ENCODE measurements at places on chromosomes 4 and X.

GRCh38 chr4:13538427-13538973 is 5.8 kb downstream of the NKX3-2 start:
- DNase-seq = no peak

DNA sequence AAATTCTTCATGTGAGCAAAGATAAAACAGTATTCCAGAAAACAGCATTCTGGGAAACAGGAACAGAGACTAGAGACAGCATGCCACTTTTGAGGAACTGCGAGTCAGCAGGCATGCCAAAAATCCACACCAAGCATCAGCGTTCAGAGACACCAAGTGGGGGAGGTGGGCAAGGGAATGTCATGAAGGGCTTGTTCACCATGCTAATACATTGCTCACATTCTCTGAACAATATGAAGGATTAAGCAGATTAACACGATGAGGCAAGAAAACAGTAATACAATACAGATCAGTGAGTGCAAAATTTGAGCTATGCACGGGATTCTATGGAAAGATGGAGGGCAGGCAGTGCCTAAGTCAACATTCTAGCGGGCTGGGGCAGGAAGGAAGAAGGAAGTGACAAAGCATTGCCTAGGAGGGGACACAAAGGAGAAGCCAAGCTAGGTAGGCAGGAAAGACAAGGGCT is 278.3 kb downstream of the FBXW7 start:
- no peak for DNase-seq

- DNase-seq = peak; percentile 43
Measured at GRCh38 chr4:182929296-182929695, 12.1 kb upstream of the DCTD start.

GRCh38 chr4:17030543-17030942 is 132.1 kb upstream of the LDB2 start:
- DNase-seq = peak; percentile 90

DNA sequence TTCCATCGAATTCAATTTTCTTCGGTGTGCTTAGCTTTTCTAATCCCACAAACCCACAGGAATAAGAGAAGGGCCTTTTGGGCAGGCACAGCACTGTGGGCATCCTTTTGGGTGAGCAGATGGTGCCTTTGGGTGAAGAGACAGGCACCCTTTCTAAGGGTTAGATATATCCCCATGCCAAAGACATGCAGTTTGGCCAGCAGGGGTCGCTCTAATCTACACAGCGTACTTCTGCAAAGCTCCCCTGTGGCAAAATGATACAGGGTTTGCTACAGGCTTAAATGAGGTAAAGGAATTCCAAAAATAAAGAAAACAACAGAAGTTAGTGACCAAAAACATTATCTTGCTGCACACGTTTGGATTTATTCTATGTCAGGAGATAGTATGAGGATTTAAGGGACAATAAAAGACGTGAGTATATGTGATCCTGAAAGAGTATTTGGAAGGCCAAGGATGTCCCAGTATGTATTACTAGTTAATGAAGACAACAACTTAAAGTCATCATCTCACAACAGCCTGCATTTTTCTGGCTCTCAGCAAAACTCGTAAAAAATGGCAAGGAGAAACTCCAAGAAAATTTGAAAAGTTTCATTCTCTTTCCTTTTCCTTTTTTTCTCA is 49.5 kb downstream of the PHEX start:
- peak; percentile 16 for DNase-seq

DNA sequence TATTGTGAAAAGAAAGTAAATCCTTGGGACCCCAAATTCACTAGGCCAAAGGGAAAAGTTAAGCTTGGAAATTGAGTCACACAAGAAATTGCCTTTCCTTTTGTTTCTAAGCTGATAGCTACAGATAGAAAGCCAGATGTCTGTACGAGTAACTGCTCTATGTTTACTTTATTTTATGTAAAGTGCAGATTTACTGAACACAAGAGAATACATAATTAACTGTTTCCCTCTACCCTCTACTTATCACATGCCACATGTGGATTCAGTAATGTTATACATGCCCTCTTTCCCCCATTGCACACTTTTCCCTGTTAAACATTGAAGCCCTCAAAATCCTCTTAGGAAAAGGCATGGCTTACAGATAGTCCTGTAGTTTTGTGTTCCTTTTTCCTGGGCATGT is 16.5 kb upstream of the TDO2 start:
- no peak for DNase-seq

DNA sequence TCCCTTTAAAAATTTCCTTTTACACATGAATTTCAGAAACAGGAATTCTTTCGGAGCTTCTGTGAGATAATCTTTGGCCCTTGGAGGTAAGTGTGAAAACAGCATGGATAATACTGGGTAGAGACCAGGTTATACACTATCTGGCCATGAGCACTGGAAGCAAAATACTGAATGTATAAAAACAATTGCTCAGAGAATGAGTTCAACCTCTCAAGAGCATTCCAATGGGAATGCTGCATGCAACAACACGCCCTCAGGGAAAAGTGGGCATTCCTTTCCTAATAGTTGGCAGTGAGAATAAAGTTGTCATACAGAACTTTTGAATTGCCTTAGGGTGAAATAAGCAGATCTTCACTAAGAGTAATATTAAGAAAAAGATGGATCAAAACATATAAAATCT is 574.8 kb upstream of the DIPK2B start:
- DNase-seq = no peak

GRCh38 chr4:40731792-40732245 is 17.9 kb upstream of the NSUN7 start:
- DNase-seq = no peak

DNA sequence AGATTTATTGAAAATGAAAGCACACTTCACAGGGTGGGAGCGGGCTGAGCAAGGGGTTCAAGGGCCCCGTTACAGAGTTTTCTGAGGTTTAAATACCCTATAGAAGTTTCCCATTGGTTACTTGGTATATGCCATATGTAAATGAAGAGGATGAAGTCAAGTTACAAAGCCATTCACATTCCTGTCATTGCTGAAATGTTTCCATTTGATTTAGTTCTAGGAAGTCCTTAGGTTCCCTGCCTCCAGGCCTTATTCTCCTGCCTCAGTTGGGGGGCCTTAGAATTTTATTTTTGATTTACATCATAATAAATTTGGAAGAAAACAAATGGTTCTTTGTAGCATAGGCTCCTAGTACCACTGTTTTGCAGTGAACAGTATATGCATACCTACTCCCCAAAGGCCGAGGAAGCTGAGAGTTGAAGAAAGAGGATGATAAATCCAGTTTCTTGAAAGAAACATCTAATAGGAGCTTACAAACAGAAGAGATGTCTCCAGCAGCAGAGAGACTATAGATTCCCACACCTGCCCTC is 31.8 kb downstream of the SERTM2 start:
- DNase-seq = no peak

DNA sequence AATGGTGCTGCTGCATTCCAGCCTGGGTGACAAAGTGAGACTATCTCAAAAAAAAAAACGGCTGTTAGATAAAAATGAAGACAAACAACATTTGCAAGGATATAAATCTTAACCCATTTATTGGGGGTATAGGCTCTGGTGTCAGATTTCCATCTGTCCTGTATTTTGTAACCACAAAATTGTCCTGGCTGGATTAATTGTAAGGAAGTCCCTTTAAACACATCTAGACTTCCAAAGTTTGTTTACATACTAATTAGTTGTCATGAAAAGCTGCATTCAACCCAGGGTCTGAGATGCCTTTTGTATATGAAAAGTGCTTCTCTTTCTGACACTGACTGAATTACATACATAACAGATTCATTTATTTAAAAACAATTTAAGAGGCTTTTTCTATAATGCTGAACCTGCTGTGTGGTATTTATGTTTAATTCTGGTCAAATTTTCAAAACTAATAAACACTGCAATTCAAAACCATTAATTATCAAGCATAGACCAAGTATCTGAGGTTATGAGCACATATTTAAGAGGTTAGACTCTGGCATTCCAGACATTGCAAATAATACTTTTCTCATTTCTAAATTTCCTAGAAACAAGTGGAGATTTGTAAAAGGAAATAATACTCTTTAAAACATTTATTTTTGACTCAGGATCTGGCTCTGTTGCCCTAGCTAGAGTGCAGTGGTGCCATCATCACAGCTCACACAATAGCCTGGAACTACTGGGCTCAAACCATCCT is 17.5 kb upstream of the UGDH start:
- DNase-seq = no peak

- DNase-seq = no peak
Measured at GRCh38 chr4:69760455-69760854, at the start of gene SULT1B1. TSS of gene SULT1B1 (minus strand) at chr4:69760620. CDS start at chr4:69755217, 5,403 bp downstream.

GRCh38 chr4:80631861-80632260 is 296.3 kb downstream of the CFAP299 start:
- DNase-seq = no peak

DNA sequence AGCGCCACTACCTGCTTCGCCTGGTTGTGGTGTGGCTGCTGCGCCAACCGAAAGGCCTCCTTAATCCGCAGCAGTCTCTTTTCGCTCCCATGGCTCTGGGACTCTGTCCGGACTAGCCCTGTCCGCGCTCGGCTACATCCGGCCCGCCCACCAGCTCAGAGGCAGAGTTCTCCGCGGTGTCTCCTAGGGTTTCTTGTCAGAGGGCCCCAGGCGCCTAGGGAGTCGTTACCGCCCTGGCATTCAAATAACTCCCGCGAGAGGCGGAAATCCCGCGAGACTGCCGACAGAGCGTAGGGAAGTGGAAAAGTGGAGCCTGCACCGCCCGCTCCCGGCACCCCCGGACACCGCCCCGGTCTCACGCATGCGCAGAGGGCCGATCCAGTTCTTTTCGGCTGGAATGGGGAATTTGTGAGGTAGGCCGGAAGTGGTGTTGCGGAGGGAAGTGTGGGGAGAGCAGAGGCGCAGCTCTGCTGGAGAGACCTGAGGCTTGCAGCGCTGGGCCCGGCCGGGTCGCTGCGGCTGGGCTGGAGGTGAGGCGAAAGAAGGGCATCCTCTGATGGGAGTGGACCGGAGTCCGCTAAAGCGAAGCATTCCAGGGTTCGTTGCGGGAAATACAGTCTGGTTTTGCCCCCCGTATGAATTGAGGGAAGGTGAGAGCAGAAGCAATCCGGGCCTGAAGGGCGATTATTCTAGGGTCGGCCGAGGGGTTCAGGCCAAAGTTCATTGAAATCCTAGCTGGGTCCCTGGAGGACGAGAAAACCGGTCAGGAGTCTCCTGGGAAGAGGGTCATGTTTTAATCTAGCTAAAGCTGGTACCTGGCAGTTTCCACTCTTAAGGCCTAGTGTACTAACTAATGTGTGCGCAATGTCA is at the start of gene FAM200B:
Gene FAM200B (plus strand): TSS at position 456 of the 870 bp plus-strand sequence. CDS start 5,151 bp downstream, outside the sequence.
- peak; percentile 96 for DNase-seq

DNA sequence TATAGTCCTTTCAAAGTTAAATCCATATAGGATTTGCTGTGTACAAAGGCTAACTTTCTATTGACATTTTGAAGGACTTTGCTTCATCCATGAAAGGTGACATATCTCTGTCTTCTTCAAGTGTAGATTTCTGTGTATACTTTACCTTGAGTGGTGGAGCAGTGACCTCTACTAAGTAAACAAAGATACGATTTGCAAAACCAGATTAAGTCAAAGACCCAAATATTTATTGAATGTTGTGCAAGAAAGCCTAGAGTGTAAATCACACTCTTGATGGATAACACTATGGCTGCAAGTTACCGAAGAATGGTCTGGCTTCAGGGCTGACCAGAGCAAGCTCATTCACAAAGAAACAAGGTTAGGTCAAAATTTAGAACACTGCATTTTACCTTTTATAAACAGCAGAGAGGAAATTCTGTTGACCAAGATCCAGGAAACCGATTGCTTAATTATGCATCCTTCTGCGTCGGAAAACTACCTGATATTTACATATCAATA is 5.4 kb upstream of the FGG start:
- DNase-seq = no peak

DNA sequence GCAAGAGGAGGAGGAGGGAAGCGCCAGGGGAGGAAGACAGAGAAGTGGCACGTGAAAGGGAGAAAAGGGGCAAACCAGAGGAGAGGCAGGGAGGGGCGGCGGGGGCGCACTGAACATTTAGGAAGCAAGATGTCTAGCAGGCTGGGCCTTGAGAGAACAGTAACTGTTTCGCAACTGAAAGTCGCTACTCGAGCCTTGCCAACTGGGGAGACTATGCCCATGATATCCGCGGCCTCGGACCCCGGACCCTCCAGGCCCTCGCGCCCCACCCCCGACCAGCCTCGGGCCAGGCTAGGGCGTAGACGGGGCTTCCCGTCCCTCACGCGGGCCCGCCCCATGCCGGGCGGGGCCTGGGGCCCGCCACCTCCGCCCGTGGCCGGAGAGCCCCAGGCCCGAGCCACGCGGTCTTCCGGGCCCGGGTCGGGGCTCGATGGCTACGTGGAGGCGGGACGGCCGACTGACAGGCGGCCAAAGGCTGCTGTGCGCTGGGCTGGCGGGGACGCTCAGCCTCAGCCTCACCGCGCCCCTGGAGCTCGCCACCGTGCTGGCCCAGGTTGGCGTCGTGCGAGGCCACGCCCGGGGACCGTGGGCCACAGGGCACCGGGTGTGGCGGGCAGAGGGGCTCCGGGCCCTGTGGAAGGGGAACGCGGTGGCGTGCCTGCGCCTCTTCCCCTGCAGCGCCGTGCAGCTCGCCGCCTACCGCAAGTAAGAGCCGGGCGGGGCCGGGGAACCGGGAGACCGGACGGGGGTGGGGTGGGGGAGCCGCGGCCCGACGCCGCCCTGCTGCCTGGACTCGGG is at the start of gene SLC25A43:
Gene SLC25A43 (plus strand): TSS at position 363 of the 798 bp plus-strand sequence. CDS start 68 bp downstream, at position 431.
- no peak for DNase-seq

GRCh38 chr4:131316086-131316485 is 1833.0 kb upstream of the PCDH10 start:
- DNase-seq = no peak

- DNase-seq = no peak
Measured at GRCh38 chr4:34851411-34851810, 1392.9 kb downstream of the ARAP2 start.

GRCh38 chr4:10061650-10062415 is 40.5 kb upstream of the SLC2A9 start:
- DNase-seq = no peak

DNA sequence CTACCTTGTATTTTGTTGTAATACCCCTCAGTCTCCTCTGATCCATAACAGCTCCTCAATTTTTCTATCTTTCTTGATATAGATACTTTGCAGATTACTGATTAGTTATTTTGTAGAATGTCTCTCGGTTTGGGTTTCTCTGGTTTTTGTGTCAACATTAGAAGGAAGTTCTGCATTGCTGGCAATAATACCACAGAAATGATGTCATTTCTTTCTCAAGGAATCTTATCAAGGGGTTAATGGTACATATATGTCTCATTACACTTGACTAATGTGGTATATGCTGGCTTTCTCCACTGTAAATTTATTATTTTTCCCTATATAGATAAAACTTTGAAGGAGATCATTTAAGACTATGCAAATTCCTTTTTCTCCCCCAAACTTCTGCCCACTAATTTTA is 183.6 kb upstream of the DKK2 start:
- DNase-seq = no peak

- no peak for DNase-seq
Measured at GRCh38 chr4:74408639-74409038, 36.3 kb upstream of the AREG start.

GRCh38 chrX:14352511-14352910 is 176.8 kb upstream of the GLRA2 start:
- DNase-seq = no peak

DNA sequence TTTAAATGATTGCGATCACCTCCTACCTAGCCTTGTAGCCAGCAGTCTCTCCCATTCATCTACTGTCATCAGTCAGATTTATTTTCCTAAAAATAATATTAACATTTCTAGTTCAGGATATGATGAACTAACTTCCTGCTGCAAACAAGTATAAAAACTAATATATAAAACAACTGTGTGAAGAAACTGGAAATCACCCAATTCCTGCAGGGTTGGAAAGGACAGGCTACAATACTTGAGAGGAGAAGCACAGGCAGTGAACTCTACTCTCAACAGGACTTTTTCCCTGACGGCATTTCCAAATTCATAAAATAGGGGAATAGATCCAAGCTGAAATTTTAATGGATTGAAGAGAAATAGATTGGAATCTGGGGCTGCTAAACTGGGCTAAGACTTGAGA is 14.2 kb upstream of the BBS12 start:
- DNase-seq = no peak

Data from astrocyte of the cerebellum (primary cell).